ENCODE measurements at places on chromosomes 13 and 19.

DNA sequence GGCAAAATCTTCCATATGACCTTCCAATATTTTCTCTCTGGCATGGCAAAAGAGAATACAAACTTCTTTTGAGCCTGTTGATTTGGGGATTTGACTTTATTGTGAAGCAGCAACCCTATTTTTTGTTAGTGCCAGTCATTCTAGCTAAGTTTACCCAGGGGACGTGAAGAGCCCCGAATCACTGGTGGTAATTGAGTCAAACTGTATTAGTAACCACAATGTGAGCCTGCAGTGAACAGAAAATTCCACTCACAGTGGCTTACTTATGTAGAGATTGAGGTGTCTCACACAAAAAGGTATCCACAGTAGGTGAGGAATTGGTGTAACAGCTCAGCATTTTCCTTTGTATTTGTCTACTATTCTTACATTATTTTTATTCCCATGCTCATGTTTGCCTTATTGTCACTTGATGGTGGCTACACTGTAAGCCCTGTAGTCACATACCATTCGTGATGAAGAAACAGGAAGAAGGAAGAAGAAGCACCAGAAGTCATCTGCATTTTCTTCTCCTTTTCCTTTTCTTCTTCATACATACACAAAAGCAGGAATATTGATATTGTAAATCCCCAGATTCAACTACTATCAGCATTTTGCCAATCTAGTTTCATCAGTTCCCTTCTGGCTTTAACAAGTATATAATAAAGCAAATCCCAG, 33.3 kb upstream of the MYCBP2 start:
- no peak for DNase-seq

DNA sequence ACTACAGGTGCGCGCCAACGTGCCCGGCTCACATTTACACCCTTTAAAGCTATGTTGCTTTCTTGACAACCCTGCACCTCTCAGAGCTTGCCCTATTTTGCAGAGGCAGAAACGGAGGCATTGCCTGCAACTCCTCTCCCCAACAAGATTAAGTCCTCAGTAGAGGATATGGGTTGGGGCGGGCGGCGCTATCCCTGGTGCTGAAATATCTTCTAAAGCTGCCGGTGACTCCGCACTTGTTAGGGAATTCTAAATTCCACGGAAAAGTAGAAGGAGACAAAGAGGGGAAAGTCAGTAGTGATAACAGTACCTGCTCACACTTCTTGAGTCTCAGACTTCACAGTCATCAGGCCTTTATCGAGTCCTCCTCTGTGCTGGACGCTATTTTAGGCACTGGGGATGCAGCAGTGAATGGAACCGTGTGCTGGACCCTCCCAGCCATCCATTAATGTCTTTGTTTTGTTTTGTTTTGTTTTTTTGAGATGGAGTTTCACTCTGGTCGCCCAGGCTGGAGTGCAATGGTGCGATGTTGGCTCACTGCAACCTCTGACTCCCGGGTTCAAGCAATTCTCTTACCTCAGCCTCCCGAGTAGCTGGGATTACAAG, 18.0 kb downstream of the SLC5A5 start:
- DNase-seq: no peak

DNA sequence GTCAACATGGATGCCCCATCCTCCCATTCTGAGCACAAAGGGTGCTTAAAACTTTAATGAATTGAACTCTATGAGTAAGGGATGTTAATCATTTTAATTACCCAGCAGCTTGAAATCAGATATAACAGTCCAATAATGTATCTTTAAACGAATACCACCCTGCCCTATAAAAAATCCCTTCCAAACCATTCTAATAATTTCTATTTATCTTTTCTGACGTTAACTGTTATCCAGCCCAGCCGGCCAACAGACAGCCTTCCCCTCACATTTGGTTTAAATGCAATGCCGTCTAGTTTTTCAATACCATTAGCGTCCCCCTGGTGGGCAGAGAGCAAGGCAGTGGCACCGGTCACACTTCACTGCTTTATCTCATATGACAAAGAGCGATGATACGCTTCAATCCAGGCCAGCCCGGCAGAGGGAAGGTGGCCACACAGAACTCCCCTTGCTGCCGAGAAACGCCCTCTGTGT, 402.2 kb upstream of the ZNF507 start:
- DNase-seq: no peak

GRCh38 chr19:3190921-3191805, 5.4 kb downstream of the NCLN start:
- DNase-seq: no peak

- no peak for DNase-seq
Measured at GRCh38 chr19:16326401-16327168, 2.0 kb downstream of the KLF2 start.

DNA sequence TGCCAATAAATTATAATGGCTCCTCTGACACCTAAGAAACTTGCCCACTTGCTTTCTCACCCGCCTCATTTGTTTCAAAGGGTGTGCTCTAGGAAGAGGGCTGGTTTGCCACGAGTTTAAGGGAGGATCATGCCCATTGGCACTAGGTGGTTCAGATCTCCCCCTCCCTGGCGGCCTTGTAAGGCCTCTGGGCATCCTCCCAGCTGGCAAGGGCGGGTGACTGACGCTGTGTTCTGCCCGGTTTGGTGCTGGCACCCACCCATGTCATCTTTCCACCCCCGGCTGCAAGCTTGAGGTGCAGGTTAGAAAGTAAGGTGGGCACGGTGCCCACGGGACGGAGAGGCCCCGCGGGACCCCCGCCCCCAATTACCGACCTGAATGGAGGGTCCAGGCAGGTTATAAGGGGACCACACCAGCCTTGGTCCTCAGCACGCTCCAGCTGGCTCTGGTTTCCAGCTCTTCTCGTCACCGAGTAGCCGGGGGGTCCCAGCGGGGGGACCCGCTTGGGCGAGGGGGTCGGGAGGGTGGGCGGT, 90.4 kb downstream of the PTPRS start:
- DNase-seq: no peak

DNA sequence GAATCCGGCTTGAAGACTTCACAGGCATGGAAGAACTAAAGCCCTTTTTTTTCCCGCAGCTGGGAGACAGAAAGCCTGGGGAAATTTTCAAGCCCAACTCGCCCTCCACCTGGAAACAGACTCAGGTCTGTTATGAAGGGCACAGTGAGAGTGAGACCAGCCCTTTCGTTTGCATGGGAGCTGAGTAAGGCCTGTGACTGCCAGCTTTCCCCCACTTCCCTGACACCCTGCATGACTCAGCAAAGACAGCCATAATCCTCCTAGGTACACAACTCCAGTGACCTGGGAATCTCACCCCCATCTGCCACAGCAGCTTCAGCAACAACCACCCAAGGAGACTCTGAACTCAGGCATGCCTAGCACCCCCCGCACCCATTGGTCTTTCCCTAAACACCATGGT, 87.6 kb upstream of the ZNF91 start:
- no peak for DNase-seq

GRCh38 chr19:37905946-37906868, at the start of gene WDR87:
WDR87 (minus strand) TSS chr19:37906594; CDS start chr19:37898239, 8,355 bp downstream.
- DNase-seq: no peak

- no peak for DNase-seq
Measured at GRCh38 chr19:5485286-5485636, 30.0 kb downstream of the ZNRF4 start.

DNA sequence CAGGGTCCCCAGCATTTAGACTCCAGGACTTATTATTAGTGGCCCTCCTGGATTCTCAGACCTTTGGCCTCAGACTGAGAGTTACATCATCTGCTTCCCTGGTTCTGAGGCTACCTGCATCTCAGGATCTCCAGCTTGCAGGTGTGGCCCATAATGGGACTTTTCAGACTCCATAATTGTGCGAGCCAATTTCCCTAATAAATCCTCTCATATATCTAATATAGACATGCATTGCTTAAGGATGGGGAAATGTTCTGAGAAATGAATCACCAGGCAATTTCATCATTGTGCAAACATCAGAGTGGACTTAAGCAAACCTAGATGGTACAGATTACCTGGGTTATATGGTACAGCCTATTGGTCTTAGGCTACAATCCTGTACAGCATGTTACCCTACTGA, 116.5 kb upstream of the FBXL3 start:
- no peak for DNase-seq

DNA sequence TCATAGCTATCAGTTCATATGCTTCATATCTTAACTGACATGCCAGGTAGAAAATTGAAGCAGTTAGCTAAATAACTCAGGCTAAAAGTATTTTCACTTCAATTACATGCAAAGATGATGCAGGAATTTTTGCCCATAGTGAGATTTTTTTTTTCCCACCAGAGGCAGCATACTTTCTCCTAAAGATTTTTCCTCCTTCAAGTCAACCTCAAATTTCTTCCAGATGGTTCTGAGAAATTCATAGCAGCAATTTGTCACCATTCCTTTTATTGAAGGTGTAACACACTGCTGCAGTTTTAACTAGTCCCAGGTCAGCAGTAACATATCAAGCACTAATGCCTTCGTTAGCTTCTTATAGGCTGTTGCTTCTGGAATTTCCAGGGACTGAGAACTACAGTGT, 141.9 kb downstream of the SUCLA2 start:
- DNase-seq: no peak

DNA sequence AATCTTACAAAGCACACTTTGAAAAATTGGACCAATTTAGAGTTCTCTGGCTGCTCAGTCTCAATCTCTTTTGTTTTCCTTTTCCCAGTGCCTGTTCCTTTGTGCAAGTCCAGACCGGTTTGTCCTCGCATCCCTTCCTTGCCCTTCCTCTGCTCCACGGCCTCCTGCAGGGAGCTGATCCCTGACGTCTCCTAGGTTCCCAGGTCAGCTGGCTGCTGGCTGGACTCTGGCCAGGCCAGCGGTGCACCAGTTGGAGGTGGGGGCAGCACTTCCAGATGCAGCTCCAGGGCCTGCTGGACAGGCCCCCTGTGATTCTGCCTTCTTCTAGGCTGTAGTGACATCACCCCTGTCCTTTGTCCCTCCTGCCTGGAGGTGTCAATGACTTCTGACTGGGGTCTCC, 44.0 kb upstream of the KPNA3 start:
- no peak for DNase-seq

- DNase-seq: peak; percentile 48
Measured at GRCh38 chr13:43023289-43023963, at the start of gene DNAJC15. DNAJC15 (plus strand) TSS chr13:43023586; CDS start chr13:43023627, 41 bp downstream.

GRCh38 chr19:46907880-46908279, 47.1 kb downstream of the ARHGAP35 start:
- no peak for DNase-seq

- DNase-seq: no peak
Measured at GRCh38 chr13:28819046-28819730, 951 bp upstream of the MTUS2 start.

DNA sequence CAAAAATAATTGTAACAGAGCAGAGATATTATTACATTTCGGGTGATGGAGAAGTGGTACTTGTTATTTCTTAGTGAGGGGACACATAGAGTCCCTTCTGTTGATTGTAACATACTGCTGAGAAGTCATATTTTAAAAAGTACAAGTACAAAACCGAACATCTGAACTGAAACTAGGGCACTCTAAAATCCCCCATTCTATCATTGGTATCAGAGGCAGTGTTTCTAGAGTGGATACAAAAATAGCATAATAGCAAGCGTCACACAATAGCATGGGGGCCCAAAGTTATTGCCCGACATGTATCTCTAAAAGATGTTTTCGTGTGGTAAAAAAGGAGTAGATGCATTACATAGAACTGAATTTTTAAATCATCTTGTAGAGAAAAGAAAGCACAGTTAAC, 502.1 kb upstream of the SLC10A2 start:
- DNase-seq: no peak

DNA sequence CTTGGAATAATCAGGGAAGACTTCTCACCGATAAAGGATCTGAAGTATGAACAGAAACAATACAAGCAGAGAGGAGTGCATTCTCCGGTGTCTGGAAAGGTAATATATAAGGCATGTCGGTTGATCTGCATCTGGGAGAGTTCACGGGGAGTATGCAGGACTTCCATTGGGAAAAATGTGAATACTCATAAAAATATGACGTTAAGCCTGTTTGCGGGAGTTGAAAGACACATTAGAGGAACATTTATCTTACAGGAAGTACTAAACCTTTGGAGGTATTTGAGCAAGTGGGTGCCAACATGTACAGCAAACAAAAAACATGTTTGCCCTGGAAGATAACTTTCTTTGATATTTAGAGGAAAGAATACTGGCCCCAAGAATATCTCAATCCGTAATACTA, 286.8 kb downstream of the SLITRK6 start:
- no peak for DNase-seq

DNA sequence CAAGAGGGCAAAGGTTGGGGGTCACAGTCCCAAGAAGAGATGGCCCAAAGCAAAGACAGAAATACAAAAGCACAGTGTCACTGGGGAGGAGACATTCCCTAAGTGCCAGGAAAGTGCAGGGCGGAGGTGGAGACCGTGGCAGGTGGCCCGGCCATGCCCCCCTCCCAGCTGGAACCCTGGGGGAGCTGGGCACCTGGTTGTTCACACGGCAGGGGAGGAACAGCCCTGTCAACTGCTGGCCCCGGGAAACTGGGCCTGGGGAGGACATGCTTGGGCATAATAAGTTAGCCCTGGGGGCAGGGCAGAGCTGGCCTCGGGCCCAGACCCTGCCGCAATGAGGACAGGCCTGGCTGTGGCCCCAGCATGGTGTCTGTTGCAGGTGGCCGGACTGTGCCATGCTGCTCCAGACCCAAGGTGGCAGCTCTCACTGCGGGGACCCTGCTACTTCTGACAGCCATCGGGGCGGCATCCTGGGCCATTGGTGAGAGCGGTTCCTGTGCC, 7.4 kb downstream of the HPN start:
- DNase-seq: no peak

- DNase-seq: no peak
Measured at GRCh38 chr13:104944176-104944575, 1591.3 kb downstream of the EFNB2 start.

DNA sequence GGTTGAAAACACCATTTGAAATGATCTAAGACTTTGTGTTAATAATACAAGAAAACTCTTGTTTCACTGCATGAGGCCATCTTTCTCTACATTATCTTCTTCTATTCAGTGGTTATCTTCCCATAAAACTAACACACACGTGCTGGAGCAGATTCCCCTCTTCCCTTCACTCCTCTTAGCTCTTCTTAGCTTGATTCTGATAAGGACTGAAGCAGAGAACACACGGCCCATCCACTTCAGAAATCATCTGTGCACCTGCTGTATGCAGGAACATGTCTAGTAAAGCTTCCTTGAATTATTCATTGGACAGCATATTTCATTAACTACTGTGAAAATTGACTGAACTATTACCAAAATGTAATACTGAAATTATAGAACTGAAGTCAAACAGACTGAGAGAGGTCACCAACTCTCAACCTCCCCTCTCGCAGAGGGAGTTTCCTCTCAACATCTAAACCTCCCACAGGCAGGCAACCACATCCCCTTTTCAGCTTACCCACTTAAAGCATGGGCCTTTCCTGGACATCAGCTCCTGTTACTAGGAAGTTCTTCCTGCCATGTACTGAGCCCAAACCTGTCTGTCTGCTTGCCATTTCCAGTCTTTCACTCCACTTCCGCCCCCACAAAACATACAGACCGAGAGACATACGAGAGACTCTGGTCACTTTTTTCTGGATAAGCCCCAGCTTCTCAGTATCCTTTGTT, 113.9 kb downstream of the CRYL1 start:
- DNase-seq: no peak

DNA sequence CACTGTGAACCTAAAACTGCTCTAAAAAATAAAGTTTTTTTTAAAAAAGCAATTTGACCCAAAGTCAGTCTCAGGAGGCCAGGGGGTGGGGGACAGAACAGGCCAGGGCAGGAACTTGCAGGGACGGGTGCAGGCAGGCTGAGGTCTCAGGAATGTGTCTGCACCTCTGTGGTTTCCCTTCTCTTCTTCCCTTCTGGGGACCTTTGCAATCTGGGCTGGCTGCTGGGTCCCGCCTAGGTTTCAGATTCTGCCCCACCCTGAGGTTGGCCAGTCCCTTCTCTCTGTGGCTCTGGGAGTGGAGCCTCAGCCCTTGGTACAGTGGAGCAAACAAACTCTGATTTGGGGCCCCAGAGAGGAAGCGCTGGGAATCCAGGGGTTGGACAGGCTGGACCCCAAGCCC, 5.3 kb upstream of the F2RL3 start:
- DNase-seq: no peak

All from GOT3 (cell line).